Cardiac muscle cell (in vitro differentiated cells and primary cell): ENCODE measurements at places on chromosomes 1 and 21.
A peak's percentile ranks its signal among the peaks of the same experiment; 100 is the strongest.

- DNase-seq, result no peak
Observed at GRCh38 chr1:82534996-82535395, 734.3 kb downstream of the ADGRL2 start.

DNA sequence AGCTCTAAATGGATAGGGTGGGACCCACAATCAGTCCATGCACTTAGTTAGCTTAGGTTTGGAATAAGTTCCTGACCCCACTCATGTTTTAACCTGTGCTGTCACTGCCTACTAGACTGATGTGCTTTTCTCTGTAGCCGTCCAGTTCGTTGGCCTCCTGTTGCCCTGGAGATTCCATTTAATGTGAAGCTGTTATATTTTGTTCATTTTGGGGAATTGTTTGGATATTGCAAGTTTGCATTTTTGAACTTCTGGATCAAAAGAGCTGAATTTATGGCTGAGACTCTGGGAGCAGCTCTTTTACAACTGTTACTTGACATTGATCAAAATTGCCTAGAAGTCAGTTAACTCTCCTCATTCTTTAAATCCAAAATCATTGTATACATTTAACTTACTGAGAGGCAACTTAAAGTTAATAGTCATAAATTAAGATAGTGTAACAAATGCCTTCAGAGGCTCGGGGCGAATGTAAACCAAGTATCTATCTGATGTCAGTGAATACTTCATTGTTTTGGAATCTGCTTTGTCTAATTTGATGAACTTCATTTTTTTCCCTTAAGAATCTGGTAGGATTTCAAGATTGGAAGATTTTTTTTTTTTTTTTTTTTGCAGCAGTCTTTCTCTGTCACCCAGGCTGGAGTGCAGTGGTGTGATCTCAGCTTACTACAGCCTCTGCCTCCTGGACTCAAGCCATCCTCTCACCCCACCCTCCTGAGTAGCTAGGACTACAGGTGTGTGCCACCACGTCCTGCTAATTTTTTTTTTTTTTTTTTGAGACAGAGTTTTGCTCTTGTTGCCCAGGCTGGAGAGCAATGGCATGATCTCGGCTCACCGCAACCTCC is 38.1 kb downstream of the MIGA1 start:
- no peak for DNase-seq

GRCh38 chr1:18174037-18174436 is 66.4 kb downstream of the IGSF21 start:
- no peak for DNase-seq

- DNase-seq, result peak; percentile 71
Observed at GRCh38 chr1:35929730-35930592, 944 bp upstream of the AGO3 start.

DNA sequence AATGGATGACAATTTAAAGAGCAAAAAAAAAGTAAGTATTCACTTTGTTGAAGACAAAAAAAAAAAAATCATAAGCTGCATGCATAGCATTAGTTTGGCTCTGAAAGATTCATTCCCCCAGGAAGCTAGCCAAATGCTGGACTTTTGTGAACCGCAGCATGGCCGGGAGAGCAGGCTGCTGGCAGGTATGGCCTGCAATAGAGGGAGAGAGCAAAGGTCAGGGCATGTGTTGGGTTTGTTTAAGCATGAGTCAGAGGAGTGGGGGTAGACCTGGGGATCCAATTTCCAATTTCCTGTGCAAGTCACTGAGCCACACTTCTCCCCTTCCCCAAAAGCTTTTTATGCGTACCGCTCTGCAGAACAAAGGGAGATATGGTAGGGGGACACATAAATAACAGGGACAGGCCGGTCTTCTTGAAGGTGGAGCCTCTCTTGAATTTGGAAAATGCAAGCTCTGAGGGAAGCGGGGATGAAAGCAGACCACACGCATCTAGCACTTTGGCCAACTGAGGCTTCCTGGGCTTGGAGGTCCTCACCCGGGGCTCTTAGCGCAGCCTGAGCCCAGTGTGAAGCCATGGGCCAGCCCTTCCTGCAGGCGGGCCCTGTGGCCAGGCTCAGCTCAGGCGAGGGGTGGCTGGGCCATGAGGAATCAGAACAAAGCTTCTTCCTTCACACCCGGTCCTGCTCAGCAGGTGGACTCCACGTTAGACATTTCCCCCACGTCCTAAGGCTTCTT is 171.1 kb downstream of the TOMM20 start:
- peak; percentile 84 for DNase-seq

GRCh38 chr1:196462086-196462485 is 146.2 kb downstream of the KCNT2 start:
- peak; percentile 56 for DNase-seq
